ENCODE measurements at places on chromosomes 5 and 9.

GRCh38 chr5:1385395-1386273, 40.7 kb upstream of the CLPTM1L start:
- peak; percentile 72 for DNase-seq

DNA sequence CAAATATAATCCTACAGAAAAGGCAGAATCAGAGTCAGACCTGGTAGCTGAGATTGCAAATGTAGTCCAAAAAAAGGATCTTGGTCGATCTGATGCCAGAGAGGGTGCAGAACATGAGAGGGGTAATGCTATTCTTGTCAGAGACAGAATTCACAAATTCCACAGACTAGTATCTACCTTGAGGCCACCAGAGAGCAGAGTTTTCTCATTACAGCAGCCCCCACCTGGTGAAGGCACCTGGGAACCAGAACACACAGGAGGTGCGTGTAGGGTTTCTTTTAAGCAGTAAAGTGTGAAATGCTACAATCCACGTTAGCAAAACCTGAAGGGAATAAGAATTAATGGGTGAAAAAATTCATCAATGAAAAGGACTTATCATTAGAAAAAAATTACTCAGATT, 145.8 kb downstream of the GIN1 start:
- DNase-seq: no peak

GRCh38 chr9:27473111-27473529, 51.0 kb upstream of the IFNK start:
- no peak for DNase-seq

DNA sequence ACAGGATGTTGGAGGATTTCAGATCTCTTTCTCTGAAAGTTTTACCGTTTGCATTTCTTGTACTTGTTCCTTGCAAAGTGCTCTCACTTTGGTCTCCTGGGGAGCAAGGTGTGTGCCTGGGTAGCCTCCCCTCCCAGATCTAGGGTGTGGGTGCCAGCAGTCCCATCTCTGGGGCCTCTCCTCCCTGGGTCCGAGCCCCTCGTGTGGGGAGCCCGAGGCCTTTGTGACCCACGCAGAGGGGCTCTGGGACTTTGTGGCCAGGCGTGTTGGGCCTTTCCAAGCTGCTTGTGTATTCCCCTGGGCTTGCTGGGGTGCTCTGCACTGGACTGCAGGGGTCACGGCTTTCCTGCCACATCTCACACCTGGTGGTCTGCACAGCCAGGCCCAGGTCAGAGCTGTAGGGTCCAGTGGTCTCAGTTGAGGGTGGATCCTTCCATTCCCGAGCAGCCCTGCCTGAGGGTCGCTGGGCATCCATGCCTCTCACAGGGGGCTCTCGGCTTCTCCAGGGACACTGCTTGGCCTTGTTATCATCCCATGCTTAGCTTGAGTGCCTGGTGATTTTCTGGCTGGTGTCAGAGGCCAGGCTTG, 96.3 kb downstream of the CACNA1B start:
- no peak for DNase-seq

- no peak for DNase-seq
Measured at GRCh38 chr5:81183811-81184748, 49.0 kb upstream of the CKMT2 start.

DNA sequence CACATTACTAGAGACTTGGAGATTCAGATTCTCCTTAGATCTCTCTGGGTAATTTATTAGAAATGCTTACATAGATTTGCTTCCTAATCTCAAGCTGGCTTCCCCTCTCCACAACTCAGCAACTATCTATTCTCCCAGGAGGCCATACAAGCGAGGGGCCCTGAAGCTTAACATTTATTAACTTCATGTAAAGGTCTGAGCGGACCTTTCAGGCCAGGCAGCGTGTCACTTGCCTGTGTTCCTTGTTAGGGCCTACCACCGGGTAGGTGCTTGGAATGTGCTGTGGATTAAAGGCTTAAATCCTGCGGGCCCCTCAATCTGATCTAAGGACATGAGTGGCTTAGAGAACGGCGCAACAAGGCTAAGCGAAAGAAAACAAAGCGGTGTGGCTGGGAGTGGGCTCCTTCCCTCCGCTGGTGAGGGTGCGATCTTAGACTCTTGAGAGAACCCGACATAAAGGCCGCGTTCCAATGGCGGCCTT, 712 bp upstream of the HSPA4 start:
- no peak for DNase-seq

- no peak for DNase-seq
Measured at GRCh38 chr5:43191740-43192557, at the start of gene NIM1K. TSS of gene NIM1K (plus strand) at chr5:43192225. CDS start at chr5:43245776, 53,551 bp downstream.
